ENCODE measurements at places on chromosomes 1 and 21. TPM values are rescaled to one million over a fixed set of nuclear protein-coding genes. Genes with fewer than 3 reads are reported as not detected.

DNA sequence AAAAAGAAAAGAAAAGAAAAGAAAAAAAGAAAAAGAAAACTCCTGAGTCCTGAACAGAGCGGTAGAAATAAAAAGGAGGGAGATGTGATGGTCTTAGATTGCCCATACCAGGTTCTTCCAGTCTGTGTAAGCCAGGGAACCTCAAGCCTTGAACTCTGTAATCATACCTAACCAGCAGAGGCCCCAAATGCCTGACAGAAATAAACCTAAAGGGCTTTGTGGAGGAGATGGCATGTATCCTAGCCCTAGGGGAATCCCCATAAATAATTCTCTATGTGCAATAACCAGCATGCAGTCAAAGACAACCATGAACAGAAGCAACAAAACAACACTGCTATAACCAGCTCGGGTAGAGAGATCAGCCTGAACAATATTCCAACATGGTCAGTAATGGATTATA is 40.4 kb downstream of the USP48 start:
- H3K4me1 ChIP-seq, result peaks cover under 1% of the 10 kb centered on the region
- H3K36me3 ChIP-seq, result no peaks in the 10 kb centered on the region
- H3K27me3 ChIP-seq, result no peaks in the 10 kb centered on the region
- H3K4me3 ChIP-seq, result no peak overlapping the region

GRCh38 chr1:119046785-119047438 is 58.8 kb upstream of the TBX15 start:
- no peaks in the 10 kb centered on the region for H3K36me3 ChIP-seq
- H3K4me3 ChIP-seq, result no peak overlapping the region
- no peak overlapping the region for H3K27ac ChIP-seq
- H3K4me1 ChIP-seq, result no peaks in the 10 kb centered on the region
- no peaks in the 10 kb centered on the region for H3K27me3 ChIP-seq

Gene OPTC
- not detected for polyA plus RNA-seq

Gene FAM72A
- polyA plus RNA-seq, result 11.1 TPM

DNA sequence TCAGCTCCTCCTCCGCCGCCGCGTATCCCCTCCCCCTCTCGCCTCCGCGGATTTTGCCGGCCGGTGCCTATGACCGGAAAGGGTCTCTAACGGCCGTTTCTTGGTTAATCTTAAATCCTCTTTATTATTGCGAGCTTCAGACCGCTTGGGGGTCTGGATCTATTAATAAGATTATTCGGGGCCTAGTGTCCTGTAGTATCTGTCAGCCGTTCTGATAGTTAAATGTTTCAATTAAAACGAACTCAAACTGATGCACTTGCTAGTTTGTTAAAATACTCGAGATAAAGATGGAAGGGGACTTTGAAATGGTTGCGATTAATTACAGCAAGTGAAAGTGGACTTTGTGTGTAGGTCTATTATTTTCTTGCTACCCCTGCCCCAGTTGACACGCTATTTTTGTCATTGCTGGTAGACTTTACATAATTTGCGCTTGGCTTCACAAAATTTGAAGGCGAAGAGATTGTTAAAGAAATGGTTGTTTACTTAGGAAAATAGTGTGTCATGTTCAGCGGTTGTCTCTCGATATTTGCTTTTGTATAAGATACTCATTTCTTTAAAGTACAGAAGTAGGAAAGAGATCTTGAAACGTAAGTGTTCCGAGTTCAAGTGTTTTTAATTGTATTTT is 779 bp downstream of the SON start:
- peaks cover 26% of the 10 kb centered on the region for H3K4me1 ChIP-seq
- no peak for DNase-seq
- peak overlapping the region; percentile 85 for H3K4me3 ChIP-seq
- H3K36me3 ChIP-seq, result peaks cover 22% of the 10 kb centered on the region
- H3K27me3 ChIP-seq, result no peaks in the 10 kb centered on the region

DNA sequence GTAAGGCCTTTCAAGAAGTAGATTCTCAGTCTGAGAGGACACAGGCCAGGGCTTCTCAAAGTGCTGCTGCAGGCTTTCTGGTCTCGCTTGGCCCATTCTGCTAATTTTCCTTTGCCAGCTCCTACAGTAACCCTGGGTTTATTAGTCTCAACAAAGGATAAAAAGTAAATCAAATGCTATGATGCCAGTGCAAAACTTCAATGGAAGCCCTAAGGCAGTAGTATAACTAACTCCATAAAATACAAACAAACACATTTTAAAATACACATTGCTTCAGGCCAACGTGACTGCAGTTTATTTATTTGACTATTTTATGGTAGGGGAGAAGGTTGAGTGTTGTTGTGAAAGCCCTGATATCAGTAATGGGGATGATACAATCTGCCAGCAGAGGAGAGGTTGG is 89.6 kb downstream of the NRDC start:
- H3K27ac ChIP-seq, result no peak overlapping the region
- H3K36me3 ChIP-seq, result peaks cover 86% of the 10 kb centered on the region
- DNase-seq, result no peak
- no peak overlapping the region for H3K4me3 ChIP-seq
- no peaks in the 10 kb centered on the region for H3K27me3 ChIP-seq

GRCh38 chr1:224173523-224173922 is 9.5 kb upstream of the DEGS1 start:
- H3K36me3 ChIP-seq, result no peaks in the 10 kb centered on the region
- no peak overlapping the region for H3K27ac ChIP-seq
- peaks cover 20% of the 10 kb centered on the region for H3K4me1 ChIP-seq
- H3K4me3 ChIP-seq, result no peak overlapping the region
- H3K27me3 ChIP-seq, result no peaks in the 10 kb centered on the region

Gene OLFML3
- polyA plus RNA-seq, result 2.0 TPM

Gene ZNF692
- polyA plus RNA-seq, result 45.8 TPM

GRCh38 chr1:181655756-181656155 is 172.4 kb downstream of the CACNA1E start:
- H3K27ac ChIP-seq, result no peak overlapping the region
- H3K36me3 ChIP-seq, result no peaks in the 10 kb centered on the region
- H3K27me3 ChIP-seq, result no peaks in the 10 kb centered on the region
- no peak overlapping the region for H3K4me3 ChIP-seq

- DNase-seq, result no peak
- H3K4me3 ChIP-seq, result no peak overlapping the region
- H3K27me3 ChIP-seq, result no peaks in the 10 kb centered on the region
- H3K36me3 ChIP-seq, result peaks cover 42% of the 10 kb centered on the region
These were observed 18.8 kb downstream of the DHDDS start for GRCh38 chr1:26450908-26451307.

- H3K4me1 ChIP-seq, result peaks cover 19% of the 10 kb centered on the region
- no peak for DNase-seq
- H3K27me3 ChIP-seq, result peaks cover 5% of the 10 kb centered on the region
- H3K27ac ChIP-seq, result no peak overlapping the region
- H3K36me3 ChIP-seq, result no peaks in the 10 kb centered on the region
These were observed 3.2 kb downstream of the EVA1C start for GRCh38 chr21:32415451-32416398.

DNA sequence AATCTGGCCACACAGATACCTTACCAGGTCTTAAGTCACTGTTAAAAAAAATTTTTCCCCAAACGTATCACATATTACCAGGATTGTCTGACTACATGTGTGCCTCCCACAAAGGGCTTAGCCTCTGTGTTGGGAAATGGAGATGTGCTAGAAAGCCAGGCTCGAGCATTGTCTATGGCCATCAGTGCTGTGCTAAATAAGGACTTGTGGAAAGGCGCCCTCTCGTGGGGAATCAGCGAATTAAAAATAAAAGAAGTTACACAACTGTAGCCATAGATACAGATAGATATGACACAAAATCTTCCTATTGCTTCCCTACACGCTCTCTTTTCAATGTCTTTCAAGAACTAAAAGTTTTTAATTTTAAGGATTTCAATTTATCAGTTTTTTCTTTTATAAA is 47.5 kb upstream of the CRNN start:
- no peak overlapping the region for H3K27ac ChIP-seq
- H3K27me3 ChIP-seq, result no peaks in the 10 kb centered on the region
- no peaks in the 10 kb centered on the region for H3K36me3 ChIP-seq
- DNase-seq, result peak; percentile 61

- no peak for DNase-seq
- peaks cover 5% of the 10 kb centered on the region for H3K4me1 ChIP-seq
- H3K27ac ChIP-seq, result no peak overlapping the region
- H3K27me3 ChIP-seq, result no peaks in the 10 kb centered on the region
- no peak overlapping the region for H3K4me3 ChIP-seq
These were observed 31.0 kb upstream of the EFCAB14 start for GRCh38 chr1:46749921-46750404.

DNA sequence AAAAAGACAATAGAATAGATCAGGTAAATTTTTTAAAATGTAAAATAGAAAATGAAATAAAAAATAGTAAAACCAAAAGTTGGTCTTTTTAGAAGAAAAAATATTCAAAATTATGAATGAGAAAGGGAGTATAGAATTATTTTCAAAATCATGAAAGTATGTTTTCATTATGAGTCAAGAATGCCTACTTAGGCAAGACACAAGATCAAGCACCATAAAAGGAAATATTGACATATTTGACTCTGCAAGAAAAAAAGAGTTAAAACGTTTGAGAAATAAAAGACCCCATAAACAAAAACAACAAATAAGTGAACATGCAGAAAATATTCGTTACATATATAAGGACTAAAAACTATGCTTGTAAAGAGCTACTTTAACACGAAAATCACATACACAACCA is 4.8 kb upstream of the COX20 start:
- H3K27me3 ChIP-seq, result no peaks in the 10 kb centered on the region
- no peaks in the 10 kb centered on the region for H3K36me3 ChIP-seq
- no peak overlapping the region for H3K4me3 ChIP-seq
- no peak for DNase-seq
- H3K27ac ChIP-seq, result no peak overlapping the region

- no peak for DNase-seq
- no peaks in the 10 kb centered on the region for H3K27me3 ChIP-seq
- peaks cover 33% of the 10 kb centered on the region for H3K4me1 ChIP-seq
- H3K36me3 ChIP-seq, result no peaks in the 10 kb centered on the region
- peak overlapping the region; percentile 50 for H3K4me3 ChIP-seq
- peak overlapping the region; percentile 95 for H3K27ac ChIP-seq
These were observed 2.2 kb downstream of the RALGPS2 start for GRCh38 chr1:178727014-178727895.

DNA sequence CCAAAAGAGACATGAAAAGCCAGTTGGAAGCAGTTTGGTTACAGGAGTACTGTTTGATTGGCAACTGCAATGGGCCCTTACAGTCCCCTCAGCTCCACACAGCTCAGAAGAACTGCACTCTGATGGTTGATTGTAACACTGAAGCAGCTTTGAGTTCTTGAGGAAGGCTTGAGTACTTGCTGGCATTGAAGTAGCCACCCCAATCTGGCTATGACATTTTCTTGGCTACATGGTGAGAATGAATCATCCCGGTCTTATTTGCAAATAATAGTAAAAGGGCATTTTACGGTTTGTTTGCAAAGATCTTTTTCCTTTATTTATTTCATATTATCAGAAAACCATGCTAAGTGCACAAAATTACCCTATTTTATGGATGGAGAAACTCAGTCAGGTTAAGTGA is 159.7 kb upstream of the BEND5 start:
- DNase-seq, result no peak
- H3K4me1 ChIP-seq, result no peaks in the 10 kb centered on the region
- no peaks in the 10 kb centered on the region for H3K36me3 ChIP-seq
- H3K27ac ChIP-seq, result no peak overlapping the region

All from HepG2 (cell line).